ENCODE measurements at places on chromosomes 13 and 19. TPM values are rescaled to one million over a fixed set of nuclear protein-coding genes. Genes with fewer than 3 reads are reported as not detected.

Gene FFAR1
- polyA plus RNA-seq = not detected

Gene C19orf44
- 14.5 TPM for polyA plus RNA-seq

Gene OR4F17
- polyA plus RNA-seq = 0.90 TPM

Gene SPRYD7
- 13.2 TPM for polyA plus RNA-seq

Gene CYP4F11
- polyA plus RNA-seq = not detected

Gene PLEKHA4
- polyA plus RNA-seq = not detected

Gene NANOS3
- polyA plus RNA-seq = 3.8 TPM

Gene CILP2
- 0.84 TPM for polyA plus RNA-seq

Gene OR10H1
- polyA plus RNA-seq = not detected

Gene NKG7
- not detected for polyA plus RNA-seq

Gene CYP4F8
- polyA plus RNA-seq = not detected

Gene TNFRSF19
- 2.3 TPM for polyA plus RNA-seq

Gene PLK5
- 7.1 TPM for polyA plus RNA-seq

Gene ZNF222
- 32.0 TPM for polyA plus RNA-seq

Gene LAMP1
- 56.7 TPM for polyA plus RNA-seq

Gene KLK12
- polyA plus RNA-seq = not detected

Gene SLITRK6
- 28.6 TPM for polyA plus RNA-seq

Gene UBE2L5
- polyA plus RNA-seq = not detected

Gene ZFP82
- polyA plus RNA-seq = 17.1 TPM

Gene PRR12
- polyA plus RNA-seq = 1.2 TPM

Gene ZNF486
- polyA plus RNA-seq = 1.9 TPM

Gene ZNF180
- polyA plus RNA-seq = 17.1 TPM

Gene DOHH
- 20.3 TPM for polyA plus RNA-seq
